ENCODE measurements at places on chromosomes 1 and 21.

GRCh38 chr1:18668750-18669404 is 38.2 kb downstream of the PAX7 start:
- no peak for DNase-seq

GRCh38 chr1:157653494-157653873 is 47.1 kb downstream of the FCRL3 start:
- DNase-seq: no peak

- no peak for DNase-seq
Observed at GRCh38 chr1:212647004-212647403, 38.4 kb downstream of the ATF3 start.

- DNase-seq: no peak
Observed at GRCh38 chr1:212437179-212437798, 4.6 kb downstream of the NENF start.

DNA sequence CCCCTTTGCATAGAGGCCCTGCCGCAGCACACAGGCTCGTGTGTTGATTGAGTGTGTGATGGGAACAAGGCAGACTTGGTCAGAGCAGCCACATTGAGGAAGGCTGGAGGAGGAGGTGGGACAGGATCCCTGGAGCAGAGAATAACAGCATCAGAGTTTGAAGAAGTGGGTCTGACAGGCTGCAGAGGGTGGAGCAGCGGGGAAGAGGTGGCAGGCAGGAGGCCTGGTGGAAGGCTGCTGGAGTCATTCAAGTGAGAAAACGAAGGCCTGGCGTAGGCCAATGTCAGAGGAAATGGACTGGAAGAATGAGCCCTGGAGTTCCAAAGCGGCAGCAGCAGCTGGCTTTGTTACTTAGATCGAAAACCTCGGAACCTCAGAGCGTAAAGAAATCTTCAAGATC is 115.0 kb upstream of the GRIK3 start:
- no peak for DNase-seq

- no peak for DNase-seq
Observed at GRCh38 chr1:72634946-72635345, 352.6 kb upstream of the NEGR1 start.

DNA sequence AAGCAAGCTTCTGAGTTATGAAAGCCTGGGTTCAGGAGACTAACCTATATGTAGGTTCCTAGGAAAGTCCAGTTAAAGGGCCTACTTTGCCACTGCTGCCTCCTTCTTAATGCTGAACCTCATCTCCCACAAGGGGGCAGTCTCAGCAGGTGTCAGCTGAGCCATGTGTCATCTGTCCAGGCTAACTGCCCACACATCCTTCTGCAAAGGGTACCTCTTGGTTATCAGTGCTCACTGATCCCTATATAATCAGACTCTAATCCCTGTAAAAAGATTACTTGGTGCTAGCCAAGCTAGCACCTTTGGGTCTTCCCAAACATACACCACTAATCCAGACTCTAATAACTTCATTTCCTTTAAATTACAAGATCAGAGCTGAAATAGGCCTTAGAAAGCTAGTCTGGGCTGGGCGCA is 9.0 kb downstream of the PRDX1 start:
- peak; percentile 76 for DNase-seq

- DNase-seq: no peak
Observed at GRCh38 chr1:116433275-116434257, 60.5 kb downstream of the ATP1A1 start.

- DNase-seq: no peak
Observed at GRCh38 chr1:193281894-193282293, 95.5 kb upstream of the B3GALT2 start.

DNA sequence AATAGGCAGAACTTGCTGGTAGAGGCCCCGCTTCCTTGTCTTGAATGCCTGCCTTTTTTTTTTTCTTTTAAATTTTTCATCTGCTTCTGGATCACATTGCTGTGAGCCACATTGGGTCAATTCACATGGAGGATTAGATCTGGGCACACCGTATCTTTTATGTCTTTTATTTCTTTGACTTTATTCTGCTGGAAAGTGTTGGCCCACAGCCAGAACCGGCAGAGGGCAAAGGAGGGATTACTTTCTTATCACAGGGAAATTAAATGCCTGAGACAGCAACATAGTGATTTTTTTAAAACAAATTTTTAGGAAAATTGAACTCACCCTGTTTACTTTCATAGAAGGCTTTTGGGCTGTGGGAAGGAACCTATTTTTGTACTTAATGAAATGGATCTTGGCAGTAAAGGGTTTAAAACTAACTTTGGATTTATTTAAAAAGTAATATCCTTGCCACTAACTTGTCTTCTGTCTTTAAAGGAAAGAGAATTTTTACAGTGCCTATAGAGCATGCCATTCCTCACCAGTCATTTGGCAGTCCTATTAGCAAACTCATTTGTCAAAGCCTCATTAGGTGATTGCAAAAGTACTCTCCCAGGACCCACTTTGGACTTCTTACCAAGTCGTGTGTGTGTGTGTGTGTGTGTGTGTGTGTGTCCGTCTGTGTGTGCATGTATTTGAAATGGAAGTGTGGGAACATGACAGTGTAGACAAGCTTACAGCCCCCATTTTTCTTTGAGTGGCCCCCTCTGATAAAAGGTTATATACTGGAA is 68.4 kb downstream of the ST6GALNAC3 start:
- no peak for DNase-seq

- DNase-seq: no peak
Observed at GRCh38 chr1:193787061-193787460, 600.6 kb upstream of the B3GALT2 start.

DNA sequence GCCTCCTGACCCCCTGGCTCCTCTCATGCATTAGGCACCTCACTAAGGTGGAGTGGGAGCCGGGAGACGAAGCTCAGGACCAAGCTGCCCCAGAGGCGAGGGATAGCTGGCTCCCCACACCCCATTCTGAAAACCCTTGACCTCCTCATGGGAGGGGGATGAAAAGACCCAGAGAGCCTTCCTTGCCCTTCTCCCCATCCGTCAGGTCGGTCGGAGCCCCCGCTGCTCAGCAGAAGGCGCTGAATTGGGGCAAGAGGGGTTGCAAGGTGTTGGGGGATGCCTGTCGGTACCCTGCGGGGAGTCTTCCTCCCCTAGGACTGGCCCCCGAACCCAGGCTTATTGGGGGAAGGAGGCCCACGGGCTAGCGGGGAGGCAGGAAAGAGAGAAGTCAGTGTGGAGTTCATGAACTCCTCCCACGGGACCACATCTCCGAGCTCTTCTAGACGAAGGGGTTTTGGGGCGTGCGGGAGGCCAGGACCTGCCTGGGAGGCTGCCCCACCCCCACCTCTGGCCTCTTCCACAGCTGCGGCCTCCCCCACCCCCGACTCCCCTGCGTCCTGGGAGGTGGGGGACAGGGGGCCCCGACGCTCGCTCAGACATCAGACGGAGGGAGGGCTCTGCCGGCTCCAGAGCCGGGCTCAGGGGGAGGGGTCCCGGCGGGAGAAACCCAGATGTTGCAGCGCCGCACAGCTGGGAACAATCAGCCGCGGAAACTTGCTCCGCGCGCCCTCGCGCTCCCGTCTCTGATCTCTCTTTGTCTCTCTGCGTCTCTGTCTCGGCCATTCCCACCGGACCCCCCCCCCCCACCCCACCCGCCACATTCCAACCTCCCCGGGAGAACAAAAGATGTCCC is 719 bp downstream of the MFAP2 start:
- no peak for DNase-seq

GRCh38 chr21:17988102-17988437 is 168.9 kb upstream of the C21orf91 start:
- DNase-seq: no peak

DNA sequence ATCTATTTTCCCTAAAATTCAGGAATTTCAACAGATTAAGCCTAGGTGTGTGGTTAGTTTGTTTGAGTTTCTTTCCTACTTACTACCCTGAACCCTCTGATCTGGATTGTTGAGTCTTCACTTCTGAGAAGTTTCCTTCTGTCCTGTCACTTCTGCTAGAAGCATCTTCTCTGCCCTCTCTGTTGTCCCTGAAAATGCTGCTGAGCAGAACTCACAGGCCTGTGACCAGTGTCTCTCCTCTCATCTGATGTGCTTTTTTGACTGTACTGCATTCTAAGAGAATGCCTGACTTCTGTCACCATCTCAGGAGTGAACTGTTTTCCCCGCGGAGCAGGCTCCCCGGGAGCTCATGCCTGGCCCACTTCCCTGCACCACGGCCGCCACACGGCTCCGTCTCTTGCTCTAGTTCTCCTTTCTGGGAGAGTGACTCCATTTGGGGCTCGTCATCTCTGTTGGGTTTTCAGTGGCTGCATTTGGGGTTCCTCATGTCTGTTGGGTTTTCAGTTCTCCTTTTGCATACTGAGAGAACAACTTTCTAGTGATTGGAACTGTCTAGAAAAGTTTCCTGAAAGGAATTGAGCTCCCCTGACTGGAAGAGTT is 77.9 kb downstream of the POFUT2 start:
- peak; percentile 60 for DNase-seq

- no peak for DNase-seq
Observed at GRCh38 chr1:17768651-17769241, 13.6 kb downstream of the ACTL8 start.

GRCh38 chr1:213692321-213692720 is 295.5 kb upstream of the PROX1 start:
- DNase-seq: no peak

DNA sequence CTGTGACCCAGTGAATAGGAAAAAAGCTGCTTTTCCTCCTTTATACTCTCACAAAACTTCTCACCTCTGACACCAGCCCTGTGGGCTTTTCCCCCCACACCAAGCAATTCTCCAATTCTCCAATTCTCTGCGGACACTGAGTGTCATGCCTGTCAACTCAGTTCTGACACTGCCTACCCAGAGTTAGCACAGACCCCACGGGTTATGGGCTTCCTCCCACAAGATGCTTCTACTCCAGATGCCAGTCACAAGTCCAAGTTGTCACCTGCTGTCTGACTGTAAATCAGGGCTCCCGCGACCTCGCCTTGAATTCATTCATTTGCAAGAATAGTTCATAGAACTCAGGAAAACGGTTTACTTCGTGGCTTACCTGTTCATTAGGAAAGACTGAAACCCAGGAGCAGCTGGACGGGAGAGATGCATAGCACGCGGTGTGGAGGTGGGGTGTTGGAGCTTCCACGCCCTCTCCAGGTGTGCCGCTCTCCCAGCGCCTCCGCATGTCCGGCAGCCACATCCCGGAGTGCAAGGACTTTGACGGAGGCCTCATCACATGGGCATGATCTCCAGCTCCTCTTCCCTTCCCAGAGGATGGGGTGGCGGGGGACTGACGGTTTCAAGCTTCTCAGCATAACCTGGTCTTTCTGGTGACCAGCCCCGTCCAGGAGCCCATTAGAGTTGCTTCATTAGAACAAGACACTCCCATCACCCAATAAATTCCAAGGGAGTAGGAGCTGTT is 154.7 kb downstream of the PGBD5 start:
- DNase-seq: no peak

- no peak for DNase-seq
Observed at GRCh38 chr1:65265296-65265650, 44.1 kb upstream of the DNAJC6 start.

Measured in B cell (primary cell).